ENCODE measurements at places on chromosomes 7 and 10.

- no peak for DNase-seq
These were observed 69.6 kb downstream of the NT5C2 start for GRCh38 chr10:103123282-103124024.

- no peak for DNase-seq
These were observed 93.8 kb downstream of the ADD3 start for GRCh38 chr10:110101464-110102144.

GRCh38 chr10:76882245-76882644, 755.4 kb downstream of the KCNMA1 start:
- DNase-seq = no peak

GRCh38 chr7:53607961-53608360, 572.5 kb downstream of the POM121L12 start:
- DNase-seq = no peak

DNA sequence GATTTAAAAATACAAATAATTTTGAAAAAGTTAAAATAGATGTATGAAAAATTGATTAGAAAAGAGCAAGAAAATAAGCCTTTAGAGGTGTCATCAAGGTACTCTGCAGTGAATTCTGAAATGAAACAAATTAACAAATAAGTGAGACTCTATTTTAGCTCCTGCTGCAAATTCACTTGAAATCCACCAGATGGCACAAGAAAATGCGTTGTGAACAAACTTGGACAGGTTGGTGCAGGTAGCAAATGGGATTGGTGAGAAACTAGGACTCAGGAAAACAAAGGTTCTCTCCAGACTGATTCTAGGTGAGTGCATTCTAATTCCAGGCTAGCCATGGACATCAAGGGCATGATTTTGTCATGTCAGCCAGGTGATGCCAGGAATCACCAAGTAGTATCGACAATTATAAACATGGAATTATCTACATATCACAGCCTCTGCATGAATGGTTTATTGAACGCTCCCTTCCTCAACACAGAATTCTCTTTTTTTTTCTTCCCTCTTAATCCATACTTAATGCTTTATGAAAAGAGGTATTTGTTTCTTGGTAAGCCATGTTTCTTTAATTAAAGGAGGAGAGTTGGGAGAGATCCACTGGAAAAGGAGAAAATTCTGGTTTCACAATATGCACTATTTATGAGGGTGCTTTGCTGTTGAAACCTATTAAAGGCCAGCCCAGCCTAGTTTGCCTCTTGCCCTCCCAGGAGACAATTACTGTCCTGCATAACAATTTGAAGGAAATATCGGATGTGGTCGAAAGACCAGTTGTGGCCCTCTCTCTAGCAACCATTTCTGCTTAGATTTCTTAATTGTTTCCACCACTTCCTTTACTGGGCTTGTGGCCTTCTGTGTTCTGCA, 118.1 kb downstream of the ZNF365 start:
- DNase-seq = no peak

DNA sequence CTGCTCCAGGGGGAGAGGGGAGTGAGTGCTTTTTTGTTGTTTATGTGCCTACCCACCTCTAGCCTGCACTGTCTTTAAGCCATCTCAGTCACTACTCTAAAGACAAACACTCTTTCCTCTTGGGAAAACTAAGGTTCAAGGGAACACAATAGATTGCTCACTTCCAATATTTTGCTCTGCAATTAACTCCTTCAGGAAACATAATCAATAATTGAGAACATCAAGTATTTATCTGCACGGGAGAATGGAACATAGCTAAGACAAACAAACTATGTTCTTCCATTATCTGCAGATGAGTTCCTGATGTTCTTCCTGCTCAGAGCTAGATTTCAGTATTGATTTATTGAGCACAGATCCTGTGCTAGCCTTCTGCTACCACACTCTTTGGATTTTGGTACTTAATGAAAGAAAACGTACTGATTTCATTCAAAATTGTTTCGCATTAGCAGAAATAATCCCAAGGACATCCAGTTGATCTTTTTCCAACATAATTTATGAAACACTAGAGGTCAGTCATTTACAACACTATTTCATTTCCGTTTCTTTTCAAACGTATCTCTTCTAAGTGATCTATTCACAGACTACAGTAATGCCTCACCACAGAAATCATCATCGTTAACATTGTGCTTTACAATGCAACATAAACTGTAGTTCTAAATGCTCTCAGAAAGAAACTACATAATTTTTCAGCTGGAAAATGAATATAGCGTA, 8.3 kb downstream of the NEBL start:
- DNase-seq = no peak

DNA sequence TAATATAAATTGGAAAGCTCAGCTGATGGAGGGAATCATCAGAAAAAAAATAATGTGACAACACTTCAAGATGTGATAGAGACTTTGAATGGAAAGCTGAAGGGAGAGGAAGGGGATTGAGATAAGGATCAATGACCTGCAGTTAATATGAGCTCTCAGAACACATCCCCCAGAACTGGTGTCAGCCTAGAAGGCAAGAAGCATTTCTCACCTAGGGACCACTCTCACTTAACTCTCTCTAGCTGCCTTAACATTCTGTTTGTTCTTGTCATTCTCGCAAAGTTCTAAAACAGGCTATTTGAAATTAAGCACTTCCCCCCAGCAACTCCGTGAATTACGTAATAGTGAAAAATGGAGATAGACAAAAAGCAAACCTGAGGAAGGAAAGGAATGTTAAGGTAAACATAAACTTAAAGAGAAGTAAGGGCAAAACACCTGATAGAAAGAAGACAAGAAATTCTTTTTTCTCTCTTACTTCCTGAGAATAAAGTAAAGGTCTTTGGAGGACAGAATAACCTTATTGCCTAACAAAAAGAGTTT, 1.2 kb upstream of the MPP7 start:
- DNase-seq = no peak

DNA sequence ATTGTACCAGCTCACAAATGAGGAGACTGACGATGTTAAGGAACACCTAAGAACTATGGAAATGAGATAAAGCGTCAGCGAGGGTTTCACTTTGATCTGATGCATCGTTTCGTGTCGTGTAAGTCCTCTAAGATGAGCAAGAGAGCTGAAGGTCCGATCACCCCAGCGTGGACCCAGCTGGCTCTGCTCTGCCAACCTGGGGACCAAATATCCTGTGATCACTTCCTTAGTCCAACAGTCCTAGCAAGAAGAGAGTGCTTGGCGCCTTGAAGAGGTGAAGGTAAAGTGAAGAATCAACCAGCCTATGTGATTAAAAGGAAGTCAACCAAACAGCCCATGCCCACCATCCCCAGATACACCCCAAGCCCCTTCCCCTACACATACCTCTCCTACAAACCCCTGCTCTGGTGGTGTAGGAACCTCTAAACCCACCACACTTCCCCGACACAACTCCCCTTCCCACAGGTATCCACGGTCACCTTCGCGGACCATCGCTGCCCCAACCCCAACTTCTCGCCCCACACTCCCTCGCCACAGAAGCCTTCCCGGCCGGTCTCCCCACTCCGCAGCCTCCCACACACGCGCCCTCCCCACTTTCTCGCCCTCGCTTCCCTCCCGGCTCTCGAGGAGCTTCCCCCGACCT, 722 bp downstream of the UPF2 start:
- no peak for DNase-seq

DNA sequence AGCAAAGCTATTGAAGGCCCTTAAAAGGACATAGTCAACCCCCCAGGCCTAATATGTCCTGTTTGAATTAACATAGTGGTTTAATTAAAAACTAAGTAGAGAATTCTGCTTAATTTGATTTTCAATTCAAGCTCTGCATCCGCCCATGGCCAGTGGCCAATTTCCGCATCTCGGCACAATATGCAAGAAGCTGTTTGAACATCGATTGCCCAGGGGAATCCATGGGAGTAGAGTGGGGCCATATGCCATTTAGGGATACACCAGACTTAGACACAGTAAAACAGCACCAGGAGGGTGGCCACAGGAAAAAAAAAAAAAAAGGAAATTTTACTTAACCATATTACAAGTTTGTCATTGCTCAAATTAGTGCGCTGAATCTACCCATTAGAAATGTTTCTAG, 100.4 kb downstream of the LMBR1 start:
- no peak for DNase-seq

DNA sequence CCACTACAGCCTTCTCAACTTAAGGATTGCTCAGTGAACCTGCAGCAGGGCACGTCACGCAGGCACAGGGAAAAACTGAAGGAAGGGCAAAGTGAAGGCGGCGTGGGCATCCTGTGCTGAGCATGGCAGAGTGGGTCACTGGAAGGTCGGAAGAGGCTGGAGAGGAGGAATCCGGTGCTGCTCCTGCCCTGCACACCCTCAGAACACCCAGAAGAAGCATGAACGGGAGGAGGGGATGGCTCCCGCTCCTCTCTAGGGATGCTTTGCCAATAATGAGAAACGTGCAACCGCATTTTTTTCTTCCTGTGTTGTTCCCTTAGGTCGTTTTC, 175.1 kb downstream of the TNS3 start:
- DNase-seq = no peak

DNA sequence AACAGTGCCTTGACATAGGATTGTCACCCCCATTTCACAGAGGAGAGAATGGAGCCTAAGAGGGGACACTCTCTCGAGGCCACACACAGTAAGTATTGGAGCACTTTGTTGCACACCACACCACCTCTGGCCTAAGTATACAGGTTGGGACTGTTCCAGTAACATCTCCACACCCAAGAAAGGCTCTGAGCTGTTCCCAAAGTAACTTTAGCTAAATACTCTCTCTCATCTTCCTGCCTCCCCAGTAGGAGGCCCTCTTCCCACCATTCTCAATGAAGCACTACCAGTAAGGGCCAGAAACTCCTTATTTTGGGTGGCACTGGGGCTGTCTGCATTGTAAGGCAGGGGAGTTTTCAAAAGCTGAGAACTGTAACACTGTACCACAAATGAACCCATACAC, 189.5 kb downstream of the ZNF438 start:
- DNase-seq = no peak

DNA sequence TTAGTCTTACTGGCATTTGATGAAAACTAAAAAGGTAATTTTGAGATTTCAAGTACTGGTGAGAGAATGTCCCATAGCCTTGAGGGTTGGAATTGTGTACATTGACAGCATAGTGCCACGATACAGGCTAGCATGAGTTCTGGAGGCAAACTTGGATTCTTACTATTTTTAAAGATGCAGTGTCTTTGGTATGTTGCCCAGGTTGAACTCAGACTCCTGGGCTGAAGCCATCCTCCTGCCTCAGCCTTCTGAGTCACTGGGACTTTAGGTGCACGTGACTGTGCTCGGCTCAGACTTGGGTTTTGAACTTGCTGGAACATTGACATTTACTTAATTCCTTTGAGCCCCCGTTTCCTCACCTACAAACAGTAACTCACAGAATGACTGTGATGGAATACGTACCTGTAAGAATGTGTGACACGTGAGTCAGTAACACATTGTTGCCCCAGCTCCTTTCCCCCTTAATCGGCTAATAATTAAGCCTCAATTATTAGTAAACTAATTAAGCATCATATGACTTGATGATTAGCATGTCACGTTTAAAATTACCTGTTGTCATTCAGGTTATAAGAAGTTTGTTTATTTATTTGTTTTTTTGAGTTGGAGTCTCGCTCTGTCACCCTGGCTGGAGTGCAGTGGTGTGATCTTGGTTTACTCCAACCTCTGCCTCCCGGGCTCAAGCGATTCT, 10.6 kb downstream of the DNAJB6 start:
- no peak for DNase-seq

DNA sequence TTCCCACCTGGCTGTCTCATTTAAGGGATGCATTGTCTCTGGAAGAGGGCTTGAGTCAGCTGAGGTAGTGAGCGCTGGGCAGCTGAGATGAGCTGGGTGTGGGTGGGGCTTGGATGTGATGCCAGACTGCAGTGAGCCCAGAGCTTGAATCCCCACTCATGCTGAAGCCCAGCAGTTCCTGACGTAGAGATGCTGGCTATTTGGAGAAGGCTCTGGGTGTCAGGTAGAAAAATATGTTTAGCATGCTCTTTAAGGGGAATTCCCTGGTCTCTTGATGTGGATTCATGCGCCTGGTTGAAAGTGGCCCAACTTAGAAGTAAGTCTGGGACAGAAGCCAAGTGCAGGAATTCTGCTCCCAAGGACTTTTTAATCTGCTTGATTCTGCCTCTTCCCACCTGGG, 241.5 kb upstream of the IGFBP3 start:
- DNase-seq = no peak

DNA sequence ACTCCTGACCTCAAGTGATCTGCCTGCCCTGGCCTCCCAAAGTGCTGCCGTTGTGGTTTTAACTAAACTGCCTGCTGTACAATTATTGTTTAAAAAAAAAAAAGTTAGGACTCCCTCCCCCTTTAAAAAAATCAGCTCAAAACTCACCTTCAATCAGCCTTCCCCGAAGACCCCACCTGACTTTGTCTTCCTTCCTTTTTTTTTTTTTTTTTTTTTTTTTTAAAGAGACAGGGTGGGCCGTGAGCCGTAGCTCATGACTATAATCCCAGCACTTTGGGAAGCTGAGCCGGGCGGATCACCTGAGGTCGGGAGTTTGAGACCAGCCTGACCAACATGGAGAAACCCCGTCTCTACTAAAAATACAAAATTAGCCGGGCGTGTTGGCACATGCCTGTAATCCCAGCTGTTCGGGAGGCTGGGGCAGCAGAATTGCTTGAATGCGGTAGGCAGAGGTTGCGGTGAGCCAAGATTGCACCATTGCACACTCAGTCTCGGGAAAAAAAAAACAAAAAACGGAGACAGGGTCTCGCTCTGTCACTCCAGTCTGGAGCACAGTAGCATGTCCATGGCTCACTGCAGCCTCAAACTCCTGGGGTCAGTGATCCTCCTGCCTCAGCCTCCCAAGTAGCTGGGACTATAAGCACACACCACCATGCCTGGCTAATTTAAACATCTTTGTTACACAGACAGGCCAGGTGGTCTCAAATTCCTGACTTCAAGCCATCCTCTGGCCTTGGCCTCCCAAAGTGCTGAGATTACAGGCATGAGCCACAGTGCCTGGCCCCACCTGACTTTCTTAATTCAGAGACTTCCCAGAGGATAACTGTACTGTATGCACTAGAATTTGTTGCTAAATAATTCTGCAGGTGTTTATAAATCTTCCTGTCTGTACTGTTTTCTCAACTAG, 3.2 kb downstream of the FIS1 start:
- no peak for DNase-seq

- no peak for DNase-seq
These were observed 20.8 kb upstream of the GGCT start for GRCh38 chr7:30525429-30525828.

- no peak for DNase-seq
These were observed 96.4 kb downstream of the EBF3 start for GRCh38 chr10:129867631-129868179.

- DNase-seq = no peak
These were observed 214.7 kb downstream of the EMX2 start for GRCh38 chr10:117757086-117757720.
